ENCODE measurements at places on chromosomes 3 and 15.

DNA sequence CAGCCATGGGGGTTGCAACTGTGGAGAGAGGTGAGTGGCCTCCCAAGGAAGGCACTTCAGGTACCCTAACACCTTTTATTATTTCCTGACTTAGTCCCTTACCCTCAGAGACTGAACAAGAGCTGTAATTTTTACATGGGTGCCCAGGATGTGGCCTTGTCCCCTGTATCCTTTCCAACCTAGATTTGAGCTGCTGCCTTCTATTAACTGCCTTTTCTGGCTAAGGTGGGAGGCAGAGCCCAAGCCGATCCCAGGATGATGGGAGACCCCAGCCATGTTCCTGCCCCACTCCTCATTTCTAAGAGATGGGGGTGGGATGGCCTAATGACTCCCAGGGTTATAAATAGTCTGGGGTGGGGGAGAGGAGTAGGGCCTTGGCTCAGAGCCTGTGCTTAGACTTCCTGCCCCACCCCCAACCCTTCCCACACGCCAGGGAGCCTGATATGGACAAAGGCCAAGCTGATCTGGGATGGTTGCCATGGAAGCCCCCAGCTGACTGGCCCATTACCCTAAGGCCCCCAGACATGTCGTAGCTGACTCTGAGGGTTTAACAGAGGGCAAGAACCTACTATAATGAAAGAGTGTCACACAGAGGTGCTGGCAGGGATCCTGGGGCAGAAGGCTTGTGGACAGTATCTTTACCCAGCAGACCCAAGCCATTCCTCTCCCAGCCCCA, 1.9 kb downstream of the KLHDC8B start:
- no peak for DNase-seq

- no peak for DNase-seq
Measured at GRCh38 chr3:131349946-131350347, 31.6 kb upstream of the NUDT16 start.

DNA sequence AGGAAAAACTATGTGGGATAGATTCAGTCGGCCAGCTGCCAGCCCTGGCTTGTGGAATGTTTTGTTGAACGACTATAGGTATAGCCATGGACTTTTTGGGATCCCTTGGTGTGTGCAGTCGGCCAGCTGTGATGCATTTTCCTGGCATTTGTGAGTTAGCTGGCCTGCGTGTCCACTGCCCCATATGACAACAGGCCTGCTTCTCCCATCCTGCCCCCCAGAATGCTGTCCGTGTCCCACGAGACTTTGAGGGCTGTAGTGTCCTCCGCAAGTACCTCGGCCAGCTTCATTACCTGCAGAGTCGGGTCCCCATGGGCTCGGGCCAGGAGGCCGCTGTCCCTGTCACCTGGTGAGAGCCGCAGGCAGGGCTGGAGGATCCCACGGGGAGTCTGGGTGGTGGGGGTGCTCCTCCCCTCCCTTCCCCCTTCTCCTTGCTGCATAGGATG, 23.6 kb downstream of the PTPN23 start:
- DNase-seq = no peak

DNA sequence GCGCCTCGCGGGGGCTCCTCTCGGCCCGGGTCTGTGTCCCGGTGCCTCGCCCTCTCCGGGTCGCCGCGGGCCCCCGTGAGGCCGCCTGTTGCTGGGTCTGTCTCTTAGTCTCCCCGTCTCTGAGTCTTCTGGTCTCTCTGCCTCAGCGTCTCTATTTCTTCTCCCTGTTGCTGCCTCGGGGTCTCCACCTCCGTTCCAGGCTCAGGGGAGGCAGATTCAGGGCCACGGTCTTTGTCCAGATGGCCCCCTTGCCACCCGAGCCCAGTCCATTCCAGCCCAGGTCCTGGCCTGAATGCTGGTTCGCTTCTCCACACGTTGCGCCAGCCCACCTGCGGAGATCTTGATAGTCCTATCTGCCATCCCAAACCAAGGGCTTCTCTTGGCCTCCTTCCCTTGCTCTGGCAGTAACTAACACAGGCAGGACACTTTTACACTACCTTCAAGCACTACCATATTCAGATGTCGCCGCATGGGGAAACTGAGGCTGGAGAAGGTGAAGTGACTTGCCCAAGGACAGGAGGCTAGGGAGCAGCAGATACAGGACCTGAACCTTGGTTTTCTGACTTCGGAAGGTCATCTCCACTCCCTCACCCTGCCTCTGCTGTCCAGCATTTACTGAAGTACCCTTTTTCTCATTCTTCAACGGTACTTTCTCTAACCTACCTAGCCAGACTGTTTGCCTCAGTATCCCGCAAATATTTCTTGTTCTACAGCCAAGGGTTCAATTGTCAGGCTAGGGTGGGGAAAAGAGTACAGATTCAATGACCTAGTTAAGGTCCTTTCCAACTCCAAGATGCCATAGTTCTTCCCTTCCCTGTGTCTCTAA, 616 bp upstream of the IGDCC4 start:
- DNase-seq = no peak

DNA sequence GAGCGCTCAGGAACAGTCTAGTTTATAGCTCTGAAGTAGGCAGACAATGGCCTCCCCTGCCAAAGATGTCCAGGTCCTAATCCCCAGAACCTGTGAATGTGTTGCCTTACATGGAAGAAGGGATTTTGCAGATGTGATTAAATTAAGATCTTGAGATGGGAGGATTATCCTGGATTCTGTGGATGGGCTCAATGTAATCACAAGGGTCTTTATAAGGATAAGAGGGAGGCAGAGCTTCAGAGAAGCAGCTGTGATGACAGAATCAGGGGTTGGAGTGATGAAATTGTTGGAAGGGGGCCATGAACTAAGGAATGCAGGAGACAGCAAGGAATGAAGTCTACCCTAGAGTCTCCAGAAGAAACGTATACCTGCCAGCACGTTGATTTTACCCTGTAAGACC, 14.0 kb upstream of the GK5 start:
- no peak for DNase-seq

DNA sequence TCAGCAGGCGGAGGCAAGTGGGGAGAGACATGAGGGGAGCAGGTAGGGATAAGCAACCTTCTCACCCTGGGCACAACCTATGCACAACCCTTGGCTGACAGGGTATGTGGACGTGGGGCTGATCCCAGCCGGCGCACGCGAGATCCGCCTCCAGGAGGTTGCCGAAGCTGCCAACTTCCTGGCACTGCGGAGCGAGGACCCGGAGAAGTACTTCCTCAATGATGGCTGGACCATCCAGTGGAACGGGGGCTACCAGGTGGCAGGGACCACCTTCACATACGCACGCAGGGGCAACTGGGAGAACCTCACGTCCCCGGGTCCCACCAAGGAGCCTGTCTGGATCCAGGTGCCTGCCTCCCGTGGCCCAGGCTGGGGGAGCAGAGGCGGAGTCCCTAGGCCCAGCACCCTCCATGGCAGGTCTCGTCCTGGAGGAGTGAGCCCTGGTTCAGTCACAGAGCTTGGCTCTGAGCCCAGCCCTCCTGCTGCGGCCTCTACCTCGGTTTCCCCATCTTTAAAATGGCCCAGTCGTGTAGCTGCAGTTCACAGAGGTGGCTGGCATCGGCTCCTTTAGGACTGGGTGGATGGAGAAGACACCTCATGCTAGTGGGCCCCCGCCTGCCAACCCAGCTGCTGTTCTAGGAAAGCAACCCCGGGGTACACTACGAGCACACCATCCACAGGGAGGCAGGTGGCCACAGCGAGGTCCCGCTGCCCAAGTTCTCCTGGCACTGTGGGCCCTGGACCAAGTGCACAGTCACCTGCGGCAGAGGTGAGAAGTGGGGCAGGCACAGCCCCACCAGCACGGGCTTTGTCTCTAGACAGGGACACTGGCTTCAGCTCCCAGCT, 96.0 kb downstream of the TBC1D2B start:
- no peak for DNase-seq

GRCh38 chr3:11717768-11718636, 74.3 kb upstream of the VGLL4 start:
- DNase-seq = peak; percentile 15

DNA sequence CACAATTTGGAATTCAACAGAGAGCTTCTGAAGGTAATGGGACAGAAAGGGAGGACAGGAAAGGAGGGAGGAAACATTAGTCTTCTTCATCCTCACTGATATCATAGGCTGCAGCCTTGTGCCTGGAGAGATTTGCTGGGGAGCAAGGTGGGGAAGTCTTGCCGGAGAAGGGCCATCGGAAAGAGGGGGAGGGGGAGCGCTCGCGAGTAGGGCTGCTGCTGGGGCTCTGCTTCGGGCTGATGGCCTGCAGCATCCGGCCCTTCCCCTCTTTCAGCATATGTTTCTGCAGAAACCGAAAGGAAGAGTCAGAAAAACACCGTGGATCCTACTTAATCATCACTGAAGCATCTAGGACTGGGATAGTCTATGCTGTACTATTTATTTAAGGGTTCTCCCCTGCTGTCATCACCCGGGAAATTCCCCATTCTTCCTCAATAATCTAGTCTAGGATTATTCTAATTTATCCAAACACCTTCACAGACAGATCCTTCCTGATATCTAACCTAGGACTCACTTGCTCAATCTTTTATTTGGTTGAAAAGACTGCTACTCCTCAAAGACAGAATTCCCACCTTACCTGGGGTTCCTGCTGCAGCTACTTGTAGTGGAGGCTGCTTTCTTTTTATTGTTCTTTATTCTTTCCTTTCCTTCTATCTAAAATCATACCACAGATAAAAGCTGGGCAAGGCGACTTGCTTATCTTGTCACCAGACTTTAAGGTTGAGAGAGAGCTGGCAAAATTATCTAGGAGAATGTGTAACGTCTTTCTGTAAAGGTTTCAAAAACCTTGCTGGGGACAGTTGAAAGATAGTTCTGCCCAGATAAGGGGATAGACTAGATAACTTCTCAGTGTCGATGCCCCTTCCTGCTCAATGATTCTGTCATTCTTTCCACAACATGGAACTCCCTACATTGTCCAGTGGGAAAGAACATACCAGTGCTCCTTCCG, 22.6 kb downstream of the SLC51A start:
- no peak for DNase-seq

DNA sequence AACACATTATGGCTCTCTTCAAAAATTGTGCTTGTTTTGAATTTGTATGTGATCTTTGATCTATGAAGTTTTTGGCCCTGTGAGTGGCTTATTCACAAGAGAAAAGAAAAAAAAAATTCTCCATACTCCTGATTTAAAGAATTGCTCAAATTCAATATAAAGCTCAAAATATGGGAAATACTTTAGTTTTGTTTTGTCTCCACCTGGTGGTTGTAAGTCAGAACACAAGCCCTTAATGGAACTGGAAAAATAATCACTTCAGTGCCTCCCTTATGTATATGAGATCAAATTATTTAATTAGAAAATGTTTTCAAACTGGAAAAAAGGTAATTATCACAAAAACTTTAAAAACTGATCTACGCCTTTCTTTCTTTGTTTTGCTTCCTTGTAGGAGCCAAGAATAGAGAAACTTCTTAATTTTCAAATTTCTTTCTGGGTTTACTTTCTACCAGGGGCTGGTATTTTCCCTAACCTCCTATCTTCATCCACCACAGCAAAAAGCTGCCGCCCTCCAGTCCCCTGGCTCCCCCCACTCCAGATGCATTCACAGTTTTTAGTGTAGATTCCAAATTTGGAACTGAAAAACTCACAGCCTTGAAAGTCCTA, 50.6 kb downstream of the SERP1 start:
- peak; percentile 51 for DNase-seq

DNA sequence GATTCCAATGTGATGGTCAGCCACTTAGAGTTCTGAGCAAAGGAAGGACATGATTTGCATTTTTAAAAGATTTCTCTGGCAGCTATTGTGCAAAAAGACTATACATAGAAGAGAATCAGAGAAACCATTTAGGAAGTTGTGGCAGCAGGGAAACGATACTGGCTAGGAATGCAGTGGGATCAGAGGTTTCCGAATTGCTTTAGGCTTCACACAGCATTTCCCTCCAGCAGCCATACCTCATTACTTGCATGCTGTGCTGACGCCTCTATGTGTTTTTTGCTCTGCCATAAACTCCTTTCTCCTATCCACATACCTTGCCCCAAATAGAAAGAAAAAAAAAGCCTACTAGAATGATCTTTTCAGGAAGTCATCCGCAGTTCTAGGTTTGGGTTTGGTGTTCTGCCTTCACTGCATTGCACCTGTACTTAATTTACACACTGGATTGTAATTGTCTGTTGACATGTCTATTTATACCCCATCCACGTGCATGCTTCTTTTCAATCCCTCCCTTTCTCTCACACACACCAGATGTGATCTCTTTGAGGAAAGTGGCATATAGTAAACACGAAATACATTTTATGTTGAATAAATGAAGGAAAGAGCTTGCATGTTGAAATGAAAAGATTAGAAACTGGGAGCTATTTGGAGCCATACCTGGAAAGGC, 860.3 kb upstream of the SEMA6D start:
- DNase-seq = no peak

- no peak for DNase-seq
Measured at GRCh38 chr3:139505829-139506386, 29.6 kb upstream of the RBP2 start.

GRCh38 chr3:71454512-71455403, 128.8 kb downstream of the FOXP1 start:
- no peak for DNase-seq

GRCh38 chr15:70703096-70703878, 60.1 kb downstream of the UACA start:
- DNase-seq = no peak

DNA sequence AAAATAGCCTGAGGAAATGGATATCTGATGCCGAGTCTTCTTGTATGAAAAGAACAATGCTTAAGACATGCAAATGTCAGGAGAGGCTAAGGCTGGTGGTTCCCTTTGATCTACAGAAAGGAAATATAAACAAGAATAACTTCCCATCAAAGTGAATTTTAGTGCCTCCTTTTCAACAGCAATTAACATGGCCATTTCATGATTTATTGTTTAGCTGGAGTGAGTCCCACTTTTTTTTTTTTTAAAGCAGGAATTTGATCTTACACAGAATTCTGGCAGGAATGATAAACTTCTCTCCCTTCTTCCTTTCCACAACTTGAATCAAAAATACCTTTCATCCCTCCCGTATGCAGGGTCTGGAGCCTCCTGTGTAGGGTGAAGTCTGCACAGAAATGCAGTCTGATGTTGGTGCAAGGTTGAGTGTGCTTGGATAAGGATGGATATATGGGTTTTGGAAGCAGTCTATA, 287.0 kb downstream of the MEX3B start:
- DNase-seq = no peak

- no peak for DNase-seq
Measured at GRCh38 chr15:90581771-90582352, 52.1 kb downstream of the CRTC3 start.

DNA sequence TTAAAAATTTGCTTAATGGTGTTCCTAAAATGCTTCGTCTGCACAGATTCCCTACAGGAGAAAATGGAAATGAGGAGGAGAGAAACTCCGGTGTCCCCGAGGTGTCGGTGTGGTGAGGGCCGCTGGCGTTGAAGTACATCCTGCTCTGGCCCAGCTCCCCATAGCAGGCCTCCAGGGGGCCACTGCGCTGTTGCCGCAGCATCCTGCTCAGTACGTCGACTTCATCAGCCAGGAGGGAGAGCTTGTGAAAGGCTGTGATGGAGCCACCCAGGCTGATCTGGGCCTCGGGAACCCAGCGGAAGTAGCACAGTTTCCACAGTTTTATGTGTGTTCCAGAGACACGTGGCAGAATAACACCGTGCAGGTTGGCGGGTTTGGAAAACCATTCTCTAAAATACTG, 37.8 kb downstream of the FAN1 start:
- DNase-seq = no peak

- DNase-seq = no peak
Measured at GRCh38 chr3:195828762-195829161, 17.0 kb upstream of the MUC4 start.

GRCh38 chr3:144200466-144200865, 228.8 kb downstream of the DIPK2A start:
- DNase-seq = no peak

GRCh38 chr3:174153871-174154270, 705.3 kb upstream of the NAALADL2 start:
- DNase-seq = no peak

All from NB4 (cell line).